ENCODE measurements at places on chromosomes 16 and 17.

DNA sequence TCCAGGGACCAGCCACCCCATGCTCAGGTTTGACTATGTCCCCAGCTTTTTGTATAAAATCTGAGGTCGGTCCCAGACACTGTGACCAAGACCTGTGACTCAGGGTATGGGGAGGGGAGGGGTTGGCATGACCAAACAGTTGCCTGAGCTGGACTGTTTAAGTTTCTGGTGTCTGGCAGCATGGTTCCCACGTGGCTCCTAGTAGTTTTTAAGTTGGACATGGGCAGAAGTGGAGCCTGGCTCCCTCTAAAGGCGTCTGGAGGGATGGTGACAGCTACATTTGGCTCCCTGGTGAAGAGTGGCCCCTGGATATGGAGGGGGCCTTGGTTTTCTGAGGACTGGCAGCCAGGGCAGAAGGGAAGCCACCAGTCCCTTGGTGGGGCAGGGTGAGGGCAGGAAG is 7.9 kb downstream of the SMCR8 start:
- DNase-seq: no peak

DNA sequence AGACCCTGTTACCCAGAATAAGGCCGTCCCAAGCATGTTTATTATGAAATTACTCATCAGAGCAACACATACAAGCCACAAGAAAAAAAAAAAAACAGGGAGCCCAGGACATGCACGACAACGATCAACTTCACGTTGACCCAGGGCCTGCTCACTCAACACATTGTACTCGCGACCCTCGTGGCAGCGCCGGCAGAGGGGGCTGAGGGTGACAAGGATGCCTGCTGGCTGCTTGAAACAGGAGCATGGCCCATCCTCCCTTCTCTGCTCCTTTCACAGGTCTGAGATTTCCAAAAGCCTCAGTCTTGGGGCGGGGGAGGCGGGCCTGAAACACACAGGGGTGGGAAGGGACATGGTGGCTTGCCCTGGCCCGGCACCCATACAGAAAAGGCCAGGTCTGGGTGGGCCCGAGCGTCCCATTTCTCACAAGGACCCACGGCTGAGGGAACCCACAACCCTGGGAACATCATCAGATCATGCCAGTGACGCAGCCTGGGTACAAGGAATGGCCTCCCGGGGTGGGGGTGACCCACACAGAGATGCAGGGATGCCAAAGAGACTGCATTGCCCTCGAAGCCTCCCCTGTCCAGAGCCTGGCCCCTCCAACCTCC is 21.1 kb upstream of the C16orf95 start:
- no peak for DNase-seq

DNA sequence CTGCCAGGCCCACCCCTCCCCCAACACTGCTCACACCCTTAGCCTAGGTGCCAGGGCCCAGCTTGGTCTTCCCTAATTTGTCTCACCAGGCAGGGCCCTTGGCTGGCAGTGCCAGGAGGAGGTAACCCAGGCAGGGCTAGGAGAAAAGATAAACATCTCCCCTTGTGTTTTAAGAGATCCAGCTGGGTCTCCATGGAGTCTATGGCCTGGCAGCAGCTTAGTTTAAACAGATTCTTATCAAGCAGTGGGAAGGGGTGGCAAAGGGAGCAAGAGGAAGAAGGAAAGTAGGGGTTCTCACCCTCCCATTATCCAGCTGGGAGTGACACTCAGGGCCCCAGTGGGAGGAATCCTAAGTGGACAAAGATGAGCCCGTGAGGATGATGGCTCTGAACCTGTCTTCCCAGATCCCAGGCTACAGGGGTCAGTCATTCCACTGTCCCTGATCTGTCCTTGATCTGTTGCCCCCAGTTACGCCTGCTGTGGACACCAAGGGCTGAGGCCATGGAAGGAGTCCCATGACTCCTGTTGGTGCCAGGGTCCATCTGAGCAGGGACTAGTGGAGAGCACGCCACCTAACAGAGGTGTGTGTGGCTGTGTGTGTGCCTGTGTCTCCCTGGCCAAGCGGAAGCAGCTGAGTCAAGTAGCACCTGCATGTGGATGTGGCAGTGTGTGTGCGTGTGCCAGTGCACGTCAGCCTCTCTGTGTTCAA is 47.4 kb upstream of the MEIOC start:
- DNase-seq: no peak

GRCh38 chr16:27826893-27827289 is 236.6 kb downstream of the GSG1L start:
- no peak for DNase-seq

DNA sequence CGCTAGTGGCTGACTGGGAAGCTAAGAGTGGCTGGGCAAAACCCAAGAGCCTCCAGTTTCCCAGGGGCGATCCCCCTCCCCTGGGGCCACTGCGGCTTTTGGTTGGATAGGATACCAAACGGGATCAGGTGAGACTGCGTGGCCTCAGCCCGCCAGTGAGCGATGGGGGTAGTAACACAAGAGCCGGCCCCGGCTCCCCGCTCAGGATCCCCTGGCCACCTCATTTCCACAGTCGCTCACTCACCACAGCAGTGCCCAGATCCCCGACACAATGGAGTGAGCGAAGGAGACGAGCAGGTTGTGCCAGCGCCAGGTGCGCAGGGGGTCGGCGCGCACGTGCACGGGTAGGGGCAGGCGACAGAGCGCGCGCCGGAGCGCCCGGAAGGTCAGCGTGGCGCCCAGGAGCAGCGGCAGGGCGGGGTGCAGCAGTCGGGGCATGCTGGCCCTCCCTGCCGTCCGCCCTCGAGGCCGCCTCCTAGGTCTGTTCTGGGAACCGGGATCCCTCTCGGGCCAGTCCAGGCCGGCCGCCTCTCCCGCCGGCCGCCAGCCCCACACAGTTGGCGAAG is 290 bp downstream of the TLCD1 start:
- DNase-seq: no peak

All from stimulated activated CD4-positive, alpha-beta T cell treated with anti-CD3 and anti-CD28 coated beads, TNF-alpha, amount 100 ng/mL, for 24 hours (primary cell).